ENCODE measurements at places on chromosomes 5 and 9. TPM values are rescaled to one million over a fixed set of nuclear protein-coding genes. Genes with fewer than 3 reads are reported as not detected.
A peak's percentile ranks its signal among the peaks of the same experiment; 100 is the strongest.

- DNase-seq = no peak
Observed at GRCh38 chr9:35687306-35687705, 2.4 kb downstream of the TPM2 start.

- DNase-seq = peak; percentile 71
Observed at GRCh38 chr9:123355761-123356431, at the start of gene CRB2. Gene CRB2 (plus strand): TSS chr9:123356197. CDS start chr9:123356261, 64 bp downstream.

The PCDHGC5 gene
- 1.3 TPM for total RNA-seq

The CACNA1B gene
- total RNA-seq = not detected

DNA sequence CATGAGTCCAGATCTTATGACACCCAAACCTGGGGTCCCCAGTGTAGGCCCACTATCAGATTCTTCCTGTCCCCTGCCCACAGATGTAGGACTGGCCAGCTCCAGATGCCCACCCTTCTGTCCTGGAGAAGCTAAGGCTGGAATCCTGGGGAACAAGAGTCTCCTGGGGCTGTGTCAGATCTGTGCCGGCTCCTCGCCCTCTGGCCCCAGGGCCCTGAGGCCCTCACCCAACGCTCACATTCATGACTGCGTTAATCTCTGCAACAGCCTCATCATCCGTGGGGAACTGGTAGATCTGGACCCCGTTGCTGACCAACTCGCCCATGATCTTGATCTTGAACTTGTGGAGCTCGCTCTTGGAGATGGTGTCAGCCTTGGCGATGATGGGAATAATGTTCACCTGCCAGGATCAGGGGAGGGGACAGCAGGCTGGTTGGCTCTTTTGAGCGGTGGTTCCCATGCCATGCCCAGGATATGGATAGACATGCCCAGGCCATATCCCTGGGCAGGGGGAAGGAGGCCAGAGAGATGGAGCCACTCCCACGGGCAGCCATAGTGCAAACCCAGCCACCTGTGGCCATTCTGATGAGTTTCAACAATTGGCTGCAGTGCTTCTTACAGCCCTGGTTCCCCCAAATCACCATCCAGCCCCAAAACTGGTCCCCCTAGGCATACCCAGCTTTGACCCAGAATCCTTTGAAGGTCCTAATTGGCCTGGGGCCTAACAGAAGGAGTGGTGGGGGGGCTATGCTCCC is 14.6 kb downstream of the SEPTIN8 start:
- DNase-seq = no peak

The KCNV2 gene
- not detected for total RNA-seq

- DNase-seq = no peak
Observed at GRCh38 chr9:136750526-136750925, 2.2 kb upstream of the LCN6 start.

DNA sequence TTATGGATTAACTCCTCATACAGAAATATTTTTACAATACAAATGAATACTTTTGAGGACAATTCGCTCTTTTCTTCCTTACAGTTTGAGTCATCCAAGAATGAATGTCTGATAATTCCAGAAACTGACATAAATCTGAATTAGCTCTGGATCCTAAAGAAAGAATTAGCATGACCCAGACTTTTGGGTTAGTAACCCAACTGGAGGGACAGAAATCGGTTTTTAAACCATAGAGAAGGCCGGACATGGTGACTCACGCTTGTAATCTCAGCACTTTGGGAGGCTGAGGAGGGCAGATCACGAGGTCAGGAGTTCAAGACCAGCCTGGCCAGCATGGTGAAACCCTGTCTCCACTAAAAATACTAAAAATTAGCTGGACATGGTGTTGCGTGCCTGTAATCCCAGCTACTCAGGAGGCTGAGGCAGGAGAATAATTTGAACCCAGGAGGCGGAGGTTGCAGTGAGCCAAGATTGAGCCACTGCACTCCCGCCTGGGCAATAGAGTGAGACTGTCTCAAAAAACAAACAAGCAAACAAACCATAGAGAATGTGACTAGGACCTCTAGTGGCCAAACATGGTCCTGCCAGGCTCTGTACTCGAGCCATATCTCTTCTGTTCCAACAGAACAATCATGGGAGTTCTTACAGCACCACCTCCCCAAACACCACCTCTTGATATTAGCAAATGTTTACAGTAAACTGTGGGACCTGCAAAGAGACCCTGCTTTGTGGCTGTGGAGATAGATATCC is 44.8 kb downstream of the LURAP1L start:
- no peak for DNase-seq

The SOX30 gene
- not detected for total RNA-seq

DNA sequence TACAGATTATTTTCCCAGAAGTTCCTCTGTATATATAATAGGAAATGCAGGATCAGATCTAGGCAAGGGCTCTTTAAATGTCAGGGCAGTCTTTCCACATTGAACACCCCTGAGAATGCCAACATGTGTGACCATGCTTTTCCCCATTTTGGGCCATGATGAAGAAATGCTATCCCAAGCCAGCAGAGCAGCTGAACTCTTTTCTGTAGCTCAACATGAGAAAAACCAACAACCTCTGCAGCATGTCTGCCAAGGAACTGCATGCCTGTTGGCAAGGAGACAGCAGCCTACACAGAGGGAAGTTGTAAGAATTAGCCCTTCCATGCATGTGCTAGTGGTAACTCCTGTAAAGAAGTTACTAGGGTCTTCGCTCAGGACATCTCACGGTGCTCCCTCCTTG is 9.5 kb upstream of the IFNK start:
- DNase-seq = no peak

GRCh38 chr5:24208686-24209106 is 436.1 kb downstream of the CDH10 start:
- no peak for DNase-seq

DNA sequence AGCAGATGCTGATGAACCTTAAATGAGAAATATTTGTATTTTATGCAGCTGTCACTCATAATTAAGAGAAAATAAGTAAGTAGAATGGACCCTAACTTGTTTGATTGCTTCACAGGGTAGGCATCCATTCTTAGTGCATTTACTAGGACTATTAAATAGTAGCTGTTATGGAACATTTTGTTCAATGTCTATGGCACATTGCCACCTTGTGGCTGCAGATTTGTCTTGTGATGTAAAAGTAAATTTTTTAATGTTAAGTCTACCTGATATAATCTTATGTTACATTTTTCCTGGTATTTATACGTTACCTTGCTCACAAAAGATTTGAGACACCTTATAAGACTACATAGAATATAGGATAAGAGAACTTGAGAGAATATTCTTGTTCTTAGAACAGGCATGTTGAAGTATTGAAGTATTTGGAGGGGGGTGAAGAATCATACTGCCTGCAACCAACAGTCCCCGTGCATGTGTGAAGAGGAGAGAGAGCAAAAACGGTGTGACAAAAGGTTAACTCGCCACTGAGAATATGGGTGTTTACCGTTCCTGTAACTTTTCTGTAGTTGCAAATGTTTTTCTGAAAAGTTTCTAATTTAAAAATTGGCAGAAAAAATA is 161.1 kb downstream of the MAST4 start:
- DNase-seq = peak; percentile 27

DNA sequence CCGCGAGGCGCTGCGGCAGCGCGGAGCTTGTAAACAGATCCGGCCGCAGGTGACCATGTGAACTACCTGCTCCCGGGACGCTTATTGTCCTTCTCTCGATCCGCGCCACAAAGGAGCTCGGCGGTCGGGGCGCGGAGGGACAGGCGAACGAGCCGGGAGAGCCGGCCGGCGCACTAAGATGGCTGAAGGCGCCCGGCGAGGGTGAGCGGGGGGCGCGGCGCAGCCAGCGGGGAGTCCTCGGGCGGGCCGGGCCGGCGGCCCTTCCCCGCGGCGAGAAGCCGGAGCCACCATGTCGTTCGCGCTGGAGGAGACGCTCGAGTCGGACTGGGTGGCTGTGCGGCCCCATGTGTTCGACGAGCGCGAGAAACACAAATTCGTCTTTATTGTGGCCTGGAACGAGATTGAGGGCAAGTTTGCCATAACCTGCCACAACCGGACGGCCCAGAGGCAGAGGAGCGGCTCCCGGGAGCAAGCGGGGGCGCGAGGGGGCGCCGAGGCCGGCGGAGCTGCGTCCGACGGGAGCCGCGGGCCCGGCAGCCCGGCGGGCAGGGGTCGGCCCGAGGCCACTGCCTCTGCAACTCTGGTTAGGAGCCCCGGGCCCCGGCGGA is 535 bp downstream of the JMY start:
- DNase-seq = peak; percentile 26

DNA sequence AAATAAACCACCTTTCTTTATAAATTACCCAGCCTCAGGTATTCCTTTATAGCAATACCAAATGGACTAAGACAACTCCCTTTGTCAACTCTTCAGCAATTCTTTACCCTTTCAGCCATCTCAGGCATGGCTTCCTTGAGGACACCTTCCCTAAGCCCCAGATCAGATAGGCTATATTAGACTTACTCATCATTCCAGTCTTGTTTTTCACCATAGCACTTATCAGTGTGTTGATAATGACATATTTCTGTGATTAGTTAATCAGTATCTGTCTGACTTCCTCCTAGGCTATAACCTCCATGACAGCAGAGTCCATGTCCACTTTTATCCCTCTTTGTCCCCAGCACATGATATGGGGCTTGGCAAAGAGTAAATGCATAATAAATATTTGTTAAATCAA is 238.1 kb downstream of the ACTL7B start:
- DNase-seq = no peak

- no peak for DNase-seq
Observed at GRCh38 chr9:19032406-19032805, 603 bp downstream of the SAXO1 start.

- peak; percentile 33 for DNase-seq
Observed at GRCh38 chr5:52693280-52693679, 94.4 kb upstream of the ITGA1 start.

The CARTPT gene
- not detected for total RNA-seq

The EIF4EBP3 gene
- total RNA-seq = 1.3 TPM

GRCh38 chr5:9627541-9627940 is 2.6 kb downstream of the TAS2R1 start:
- no peak for DNase-seq

The CDO1 gene
- 0.23 TPM for total RNA-seq

The PCDHB5 gene
- 23.8 TPM for total RNA-seq

DNA sequence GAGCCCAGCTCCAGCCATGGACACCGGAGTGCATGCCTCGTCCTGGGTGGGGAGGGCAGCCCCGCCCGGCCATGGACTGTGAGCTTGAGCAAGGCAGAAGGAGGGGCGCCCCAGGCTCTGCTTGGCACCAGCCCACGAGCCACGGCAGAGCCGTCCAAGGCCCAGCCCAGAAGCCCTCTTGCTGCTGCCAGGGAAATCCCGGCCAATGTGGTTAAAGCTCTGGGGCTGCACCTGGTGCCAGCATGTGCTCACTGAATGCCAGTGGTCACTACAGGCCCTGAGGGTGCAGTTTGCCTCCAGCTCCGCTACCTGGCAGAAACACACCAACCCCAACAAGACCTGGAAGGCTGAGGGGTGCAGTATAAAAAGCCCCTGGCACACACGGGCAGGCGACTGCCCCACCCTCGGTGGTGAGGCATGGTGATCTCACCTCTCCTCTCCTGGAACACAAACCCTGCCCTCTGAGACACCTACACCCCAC is 11.8 kb downstream of the BRD3 start:
- DNase-seq = no peak

The OBP2A gene
- not detected for total RNA-seq

The PCDHB13 gene
- total RNA-seq = 3.2 TPM

DNA sequence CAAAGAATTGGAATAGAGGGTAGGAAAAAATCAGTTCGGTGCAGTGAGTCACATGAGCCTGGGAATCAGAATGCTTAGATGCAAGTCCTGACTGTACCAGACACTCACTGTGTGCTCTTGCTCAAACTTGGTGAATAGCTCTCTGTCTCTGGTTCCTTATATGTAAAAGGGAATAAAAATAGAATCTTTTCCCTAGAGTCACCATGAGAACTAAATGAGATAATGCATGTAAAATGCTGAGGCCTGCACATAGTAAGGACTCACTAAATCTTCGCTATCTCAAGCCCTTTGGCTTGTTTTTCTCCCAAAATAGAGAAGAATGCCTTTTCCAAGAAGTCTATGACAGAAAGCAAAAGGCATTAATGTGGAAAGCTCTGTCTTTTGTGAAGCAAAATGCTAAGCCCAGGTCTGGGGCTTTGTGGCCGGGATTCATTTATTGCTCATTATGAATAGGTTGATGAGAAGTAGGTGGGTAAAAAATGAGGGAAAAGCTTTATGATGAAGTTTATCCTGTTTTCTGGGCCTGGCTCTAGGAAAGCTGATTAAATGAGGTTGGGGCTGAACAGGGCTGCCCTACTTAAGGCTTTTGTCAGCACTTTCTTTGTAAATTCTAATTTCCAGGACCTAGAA is 483.3 kb downstream of the DMAC1 start:
- DNase-seq = no peak

DNA sequence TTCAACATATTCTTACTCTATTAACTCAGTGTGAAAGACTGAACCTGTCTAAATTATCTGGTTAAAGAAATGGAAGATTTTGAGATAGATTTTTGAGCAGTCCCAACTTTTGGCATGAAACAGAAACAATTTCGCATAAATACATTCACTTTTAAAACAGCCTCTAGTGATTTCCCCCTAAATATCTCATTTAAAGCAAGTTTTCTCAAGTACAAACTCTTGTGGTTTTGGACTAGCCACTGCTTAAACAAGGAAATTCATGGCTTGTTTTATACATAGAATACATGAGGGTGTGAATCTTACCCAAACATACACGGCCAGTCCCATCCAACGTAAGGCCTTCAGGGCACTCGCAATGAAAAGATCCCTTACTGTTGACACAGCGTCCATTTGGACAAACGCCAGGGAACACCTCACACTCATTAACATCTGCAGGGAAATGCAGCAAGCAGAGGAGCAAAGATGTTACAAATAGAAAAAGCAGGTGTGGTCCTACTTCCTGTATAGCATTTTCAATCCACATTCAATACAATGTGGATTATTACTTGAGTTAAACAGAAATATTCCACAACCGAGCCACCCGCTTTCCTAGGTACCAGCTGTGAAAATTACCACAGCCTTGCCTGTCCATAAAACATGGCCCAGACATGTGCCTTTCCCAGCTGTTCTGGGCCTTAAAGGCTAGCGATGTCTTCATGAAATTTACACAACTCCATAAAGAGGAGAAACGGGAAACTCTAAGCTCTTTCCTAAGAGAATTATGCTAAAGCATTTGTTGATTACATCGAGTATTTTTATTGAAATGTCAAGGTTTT is 188.8 kb downstream of the FBN2 start:
- DNase-seq = peak; percentile 41

Measured in SJCRH30 (cell line).